ENCODE measurements at places on chromosomes 11 and 22.

DNA sequence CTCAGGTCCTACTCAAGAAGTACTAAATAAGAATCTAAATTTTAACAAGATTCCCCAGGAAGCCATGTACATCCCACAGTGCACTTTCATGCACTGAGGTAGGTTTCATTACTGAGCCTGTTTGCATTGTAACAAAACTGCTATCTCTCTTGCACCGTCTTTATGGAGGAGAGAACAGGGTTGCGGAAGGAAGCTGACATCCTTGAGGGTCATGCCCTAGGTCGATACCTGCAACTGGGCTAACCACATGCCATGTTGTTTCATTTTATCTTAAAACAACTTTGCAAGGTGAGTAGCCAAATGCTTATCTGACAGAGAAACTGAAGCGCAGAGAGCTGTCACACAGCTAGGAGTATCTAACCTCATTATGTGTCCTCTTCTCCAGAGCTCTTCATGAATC lies 656.3 kb upstream of the TENM4 start:
- H3K4me3 ChIP-seq: no peak overlapping the region
- H3K36me3 ChIP-seq: no peaks in the 10 kb centered on the region
- H3K27me3 ChIP-seq: no peaks in the 10 kb centered on the region
- DNase-seq: no peak
- H3K4me1 ChIP-seq: no peaks in the 10 kb centered on the region

DNA sequence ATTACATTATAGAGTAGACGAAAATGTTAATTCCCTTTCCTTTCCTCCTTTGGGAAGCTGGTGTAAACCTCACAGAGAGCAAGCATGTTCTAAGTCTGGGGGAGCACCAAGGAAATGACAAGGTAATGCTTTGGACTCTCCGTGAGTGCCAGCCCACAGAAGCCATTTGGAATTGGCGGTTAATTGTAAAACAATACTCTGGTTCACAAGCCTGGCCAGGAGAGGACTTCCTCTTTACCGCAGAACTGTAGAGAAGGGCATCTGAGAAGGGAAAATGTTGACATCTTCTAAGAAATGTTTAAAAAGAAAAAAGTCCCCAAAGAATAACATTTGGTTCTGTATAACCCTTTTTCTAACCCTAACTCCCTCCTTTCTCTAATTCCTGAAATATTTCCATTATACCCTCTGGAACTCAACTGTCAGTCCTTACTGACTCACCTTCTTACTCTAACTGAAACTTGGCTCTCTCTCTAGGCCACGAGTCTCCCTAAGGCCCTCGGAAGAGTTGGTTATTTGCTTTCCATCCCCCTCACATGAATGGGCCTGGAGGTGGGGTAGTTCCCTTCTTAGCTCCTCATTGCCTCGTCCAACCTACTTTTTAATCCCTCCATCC lies 379.8 kb downstream of the SOX6 start:
- no peaks in the 10 kb centered on the region for H3K36me3 ChIP-seq
- H3K4me1 ChIP-seq: no peaks in the 10 kb centered on the region
- no peak overlapping the region for H3K27ac ChIP-seq
- no peak for DNase-seq
- no peaks in the 10 kb centered on the region for H3K27me3 ChIP-seq
- H3K4me3 ChIP-seq: no peak overlapping the region

GRCh38 chr11:528815-529727 lies 6.3 kb downstream of the HRAS start:
- no peak overlapping the region for H3K27ac ChIP-seq
- no peak for DNase-seq
- no peak overlapping the region for H3K4me3 ChIP-seq

DNA sequence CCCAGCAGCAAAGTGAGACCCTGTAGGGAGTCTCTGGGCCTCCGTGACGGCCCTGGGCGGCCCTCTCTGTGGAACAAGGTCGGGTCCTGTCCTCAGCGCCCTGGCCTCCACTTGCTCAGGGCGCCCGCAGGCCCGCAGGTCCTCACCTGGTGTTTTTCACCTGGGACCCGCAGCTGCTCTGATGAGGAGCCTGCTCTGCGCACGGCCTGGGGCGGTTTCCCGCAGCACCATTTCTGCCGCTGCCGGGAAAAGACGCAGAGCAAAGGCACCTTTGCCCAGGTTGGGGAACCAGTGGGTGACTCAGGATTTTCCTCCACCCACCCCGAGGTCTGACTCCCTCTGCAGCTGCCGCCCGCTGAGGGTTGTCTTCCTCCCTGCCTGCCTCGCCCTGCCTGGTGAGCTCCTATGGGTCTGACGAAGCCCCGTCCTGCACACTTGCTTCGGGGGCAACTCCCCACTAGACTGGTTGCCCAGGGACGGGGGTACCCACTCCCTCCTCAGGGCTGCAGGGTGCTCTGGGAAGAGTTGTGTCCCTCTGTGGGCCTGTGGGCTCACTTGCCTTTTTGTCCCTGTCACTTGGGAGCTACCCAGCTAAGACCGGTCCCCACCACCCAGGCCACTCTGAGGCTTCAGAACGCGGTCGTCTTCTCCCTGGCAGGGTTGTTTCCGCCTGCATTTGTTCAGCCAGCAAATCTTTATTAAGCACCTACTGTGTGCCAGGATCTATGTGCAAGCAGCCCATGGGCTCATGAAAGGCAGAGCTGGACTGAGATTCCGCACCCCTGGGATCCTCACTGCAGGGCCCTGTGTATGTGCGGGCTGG lies 89.5 kb downstream of the KCNQ1 start:
- no peak for DNase-seq
- H3K4me1 ChIP-seq: peaks cover 19% of the 10 kb centered on the region
- H3K4me3 ChIP-seq: no peak overlapping the region
- H3K36me3 ChIP-seq: no peaks in the 10 kb centered on the region
- H3K27me3 ChIP-seq: no peaks in the 10 kb centered on the region

DNA sequence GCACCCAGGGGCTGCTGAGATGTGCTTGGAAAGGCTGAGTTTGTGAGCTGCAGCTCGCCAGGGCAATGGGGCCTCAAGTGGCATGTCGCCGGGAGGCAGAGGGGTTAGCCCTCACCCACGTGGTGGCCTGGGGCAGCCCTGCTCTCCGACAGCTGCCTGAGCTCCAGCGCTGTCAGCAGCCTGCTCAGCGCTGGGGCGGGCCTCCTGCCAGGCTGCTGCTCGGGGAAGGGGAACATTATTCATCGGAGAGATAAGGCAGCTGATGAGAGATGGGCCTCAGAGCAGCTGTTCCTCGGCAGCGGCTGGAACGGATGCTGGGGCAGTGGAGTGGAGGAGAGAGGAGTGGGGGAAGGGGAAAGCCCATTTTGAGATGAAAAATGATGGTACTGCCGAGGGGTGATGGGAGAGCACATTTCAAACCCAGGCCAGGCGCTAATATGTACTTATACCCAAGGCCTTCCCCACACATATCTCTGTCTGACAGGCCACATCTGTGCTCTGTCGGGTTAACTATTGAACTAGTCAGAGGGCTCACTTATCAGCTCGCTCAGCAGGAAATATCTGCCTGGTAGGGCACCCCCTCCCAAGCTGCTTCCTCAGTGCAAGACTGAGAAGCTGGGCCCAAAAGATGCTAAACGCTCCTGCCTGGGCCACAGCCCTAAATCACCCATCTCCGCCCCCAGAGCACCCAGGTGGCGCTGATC lies 79.5 kb downstream of the TIMP3 start:
- no peak overlapping the region for H3K27ac ChIP-seq
- no peaks in the 10 kb centered on the region for H3K4me1 ChIP-seq
